ENCODE measurements at places on chromosomes 16 and 17.

DNA sequence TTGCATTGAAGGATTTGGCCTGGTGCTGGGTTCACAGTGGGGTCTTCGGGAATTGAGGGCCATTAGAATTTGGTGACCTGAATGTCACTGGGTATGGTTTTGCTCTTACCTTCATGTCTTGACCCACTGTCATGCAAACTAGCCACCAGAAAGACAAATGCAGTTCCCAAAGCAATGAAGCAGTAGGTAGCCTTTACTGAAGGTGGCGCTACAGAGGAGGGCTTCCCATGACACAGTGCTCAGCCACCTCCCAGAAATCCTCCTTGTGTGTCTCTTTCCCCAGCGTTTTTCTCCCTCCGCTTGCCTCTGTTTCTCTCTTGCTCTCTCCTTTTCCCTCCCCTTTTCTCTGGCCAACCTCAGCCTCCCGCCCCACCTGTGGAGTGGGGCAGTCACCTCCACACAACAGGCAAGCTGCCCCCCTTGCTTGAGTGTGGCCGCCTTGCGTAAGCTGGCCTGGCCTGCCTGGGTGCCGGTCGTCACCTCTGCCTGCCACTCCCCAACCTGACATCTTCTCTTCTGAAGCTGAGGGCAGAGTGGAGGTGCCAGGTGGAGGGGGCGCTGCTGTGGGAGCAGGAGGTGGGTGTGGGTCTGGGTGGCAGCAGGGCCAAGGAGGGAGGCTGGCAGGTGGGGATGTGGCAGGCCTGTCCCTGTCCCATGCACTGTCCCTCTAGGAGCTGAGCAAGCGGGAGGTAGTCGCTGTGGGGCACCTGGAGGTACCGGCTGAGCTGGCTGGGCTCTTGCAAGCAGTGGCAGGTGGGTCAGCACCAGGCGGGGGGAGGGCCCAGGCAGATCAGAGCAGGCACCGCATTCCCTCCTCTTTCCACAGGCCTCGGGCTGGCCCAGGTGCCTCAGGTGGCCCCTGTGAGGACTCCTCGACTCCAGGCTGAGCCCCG, 34.7 kb downstream of the MYO15A start:
- DNase-seq: no peak

GRCh38 chr16:23318639-23319038, 16.5 kb downstream of the SCNN1B start:
- no peak for DNase-seq

GRCh38 chr16:1953734-1954133, 755 bp downstream of the RPL3L start:
- no peak for DNase-seq

- no peak for DNase-seq
Measured at GRCh38 chr17:74529243-74529642, 2.0 kb downstream of the CD300LB start.

- no peak for DNase-seq
Measured at GRCh38 chr16:83854420-83854819, 44.5 kb upstream of the MLYCD start.

DNA sequence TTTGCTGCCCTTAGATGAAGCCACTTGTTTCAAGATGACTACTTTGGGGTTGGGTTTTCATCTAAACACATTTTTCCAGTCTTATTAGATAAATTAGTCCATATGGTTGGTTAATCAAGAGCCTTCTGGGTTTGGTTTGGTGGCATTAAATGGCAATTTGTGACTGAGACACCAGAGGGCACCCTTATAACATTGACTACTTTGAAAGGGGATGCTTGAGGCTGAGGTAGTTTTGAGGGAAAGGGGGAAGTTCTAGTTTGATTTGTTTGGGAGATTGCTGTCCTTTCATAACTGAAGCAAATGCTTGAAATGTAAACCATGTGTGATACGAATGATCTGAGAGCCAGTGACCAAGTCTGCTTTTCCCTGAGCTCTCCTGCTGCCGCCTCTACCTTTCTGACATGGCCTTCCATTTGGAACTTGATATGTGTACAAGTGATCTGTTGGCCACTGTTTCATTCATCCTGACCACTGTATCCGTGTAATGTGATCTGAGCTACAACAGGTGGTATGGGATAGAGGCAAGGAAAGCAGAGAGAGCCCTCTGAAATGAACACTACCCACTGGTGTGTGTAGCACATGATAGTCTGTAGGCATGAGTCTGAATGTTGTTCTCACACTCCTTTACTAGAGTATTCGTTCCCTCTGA, 5.8 kb upstream of the RARA start:
- peak; percentile 77 for DNase-seq
